ENCODE measurements at places on chromosomes 5 and 9.

DNA sequence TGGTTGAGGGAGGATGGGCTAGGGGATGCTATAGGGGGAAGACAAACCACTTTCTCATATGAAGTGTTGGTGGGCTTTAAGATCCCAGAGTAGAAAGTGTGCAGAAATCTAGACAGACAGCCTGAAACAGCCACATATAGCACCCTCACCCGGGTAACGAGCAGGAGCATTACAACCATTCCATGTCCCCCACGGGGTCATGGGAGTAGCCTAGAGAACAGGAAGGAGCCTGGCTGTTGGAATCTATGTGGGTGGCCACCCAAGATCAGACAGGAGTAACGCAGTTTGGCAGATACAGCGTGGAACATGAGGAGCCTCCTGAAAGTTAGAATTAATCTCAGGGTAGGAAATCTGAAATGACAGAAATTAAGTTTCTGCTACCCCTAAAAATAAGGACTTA is 146.1 kb upstream of the RAI14 start:
- no peak for DNase-seq

DNA sequence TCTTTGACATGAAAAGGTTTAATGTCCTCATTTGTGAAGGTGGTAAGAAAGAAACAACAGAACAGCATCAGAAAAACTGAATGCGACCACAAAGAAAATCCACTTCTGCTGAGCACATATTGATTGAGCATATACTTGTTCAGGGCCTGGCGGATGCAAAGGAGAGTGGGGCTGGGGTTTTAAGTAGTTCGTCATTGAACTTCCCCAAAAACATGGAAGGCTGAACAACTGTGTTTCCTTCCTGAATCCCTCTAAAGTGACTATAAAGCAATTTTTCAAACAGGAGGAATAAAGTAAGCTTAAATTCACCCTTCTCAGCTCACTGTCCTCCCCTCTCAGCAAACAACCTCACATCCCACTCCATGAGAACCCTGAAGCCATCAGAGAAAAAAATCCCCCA is 262.9 kb downstream of the AGTPBP1 start:
- no peak for DNase-seq

DNA sequence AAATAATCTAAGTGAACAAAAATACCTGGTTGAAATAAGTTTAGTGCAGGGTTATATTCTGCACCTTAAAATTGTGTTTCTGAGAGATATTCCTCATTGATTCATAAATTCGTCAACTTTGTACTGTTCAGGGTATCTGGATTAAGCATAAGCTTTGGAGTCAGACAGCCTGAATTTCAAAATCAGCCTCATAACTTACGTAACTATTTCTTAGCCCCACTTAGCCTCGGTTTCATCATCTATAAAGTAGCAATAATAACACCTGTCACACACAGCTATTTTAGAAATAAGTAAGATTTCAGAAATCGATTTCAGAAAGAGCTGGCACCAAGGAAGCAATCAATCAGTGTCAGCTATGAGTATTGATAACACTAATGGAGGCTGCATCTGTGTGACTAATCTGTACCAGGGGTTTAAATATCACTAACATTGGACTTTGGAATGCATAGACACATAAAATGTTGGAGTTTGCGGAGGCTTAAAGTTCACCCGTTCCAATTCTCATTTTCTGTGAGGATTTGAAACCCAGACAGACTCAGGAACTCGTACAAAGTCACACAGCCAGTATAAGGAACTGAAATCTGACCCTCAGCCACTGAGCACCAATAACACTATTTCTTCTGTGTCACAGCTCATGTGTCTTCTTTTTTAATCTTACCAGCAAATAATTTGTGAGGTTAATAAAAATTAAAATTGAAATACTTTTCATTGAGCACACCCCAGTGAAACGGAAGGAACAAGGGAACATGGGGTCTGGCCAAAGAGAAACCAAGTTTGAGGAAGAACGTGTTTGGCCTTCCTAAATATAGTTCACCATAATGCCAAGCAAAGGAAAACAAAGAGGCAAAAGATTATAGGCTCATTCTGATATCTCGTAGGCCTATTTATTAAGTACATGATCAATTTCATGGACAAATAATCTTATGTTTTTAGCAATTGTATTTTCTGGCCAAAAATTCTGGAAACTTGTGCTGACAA is 194.4 kb upstream of the PTGER4 start:
- DNase-seq = no peak

DNA sequence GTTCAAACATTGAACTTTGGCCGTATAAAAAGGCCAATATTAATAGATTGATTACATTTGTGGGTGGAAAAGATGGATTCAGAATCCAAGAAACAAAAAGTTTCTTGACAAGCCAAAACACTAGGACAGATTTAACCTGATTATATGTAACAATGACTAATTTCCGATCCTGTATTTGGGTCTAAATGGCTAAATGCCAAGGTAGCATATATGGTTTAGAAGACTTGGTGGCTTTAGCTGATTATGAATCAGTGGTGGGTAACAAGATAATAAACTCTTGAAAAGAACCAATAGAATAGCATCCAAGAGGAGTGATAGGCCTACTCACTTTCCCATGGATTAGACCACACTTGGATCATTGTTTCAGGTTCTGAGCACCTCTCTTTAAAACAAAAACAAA is 21.8 kb upstream of the ANP32B start:
- no peak for DNase-seq

DNA sequence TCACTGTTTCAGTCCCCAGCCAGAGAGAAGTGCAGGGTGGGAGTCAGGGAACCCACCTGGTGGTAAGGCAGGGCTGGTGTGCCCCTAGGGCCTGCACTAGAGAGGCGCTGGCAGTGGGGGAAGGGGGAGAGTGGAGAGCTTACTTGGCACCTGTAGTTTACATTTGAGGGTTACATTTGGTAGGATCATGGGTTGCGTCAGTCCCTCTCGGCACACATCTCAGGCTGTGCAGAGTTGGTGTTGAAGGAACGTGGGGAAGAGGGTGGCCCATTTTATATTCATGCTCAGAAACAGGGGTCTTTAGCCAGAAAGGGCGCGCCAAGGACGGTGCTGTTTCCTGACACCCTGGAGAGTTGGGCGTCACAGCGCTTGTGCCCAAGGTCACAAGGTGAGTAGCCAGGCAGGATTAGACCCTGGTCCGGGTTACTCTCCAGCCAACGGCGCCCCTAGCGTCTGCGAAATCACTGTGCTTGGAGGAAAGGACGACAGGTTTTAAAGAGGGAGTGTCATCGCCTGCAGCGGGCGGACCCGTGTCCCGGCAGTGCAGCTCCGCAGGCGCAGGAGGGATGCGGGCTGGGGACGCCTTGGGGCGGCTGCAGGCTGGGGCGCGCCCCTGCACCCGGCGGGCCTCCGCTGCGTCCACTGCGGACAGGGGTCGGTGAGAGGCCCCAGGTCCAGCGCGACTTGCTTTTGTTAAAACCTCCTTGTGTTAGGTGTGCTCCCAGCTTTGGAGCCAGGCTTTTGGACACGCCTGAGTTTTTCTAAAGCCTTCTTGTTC is 272.6 kb downstream of the FANCC start:
- DNase-seq = no peak

DNA sequence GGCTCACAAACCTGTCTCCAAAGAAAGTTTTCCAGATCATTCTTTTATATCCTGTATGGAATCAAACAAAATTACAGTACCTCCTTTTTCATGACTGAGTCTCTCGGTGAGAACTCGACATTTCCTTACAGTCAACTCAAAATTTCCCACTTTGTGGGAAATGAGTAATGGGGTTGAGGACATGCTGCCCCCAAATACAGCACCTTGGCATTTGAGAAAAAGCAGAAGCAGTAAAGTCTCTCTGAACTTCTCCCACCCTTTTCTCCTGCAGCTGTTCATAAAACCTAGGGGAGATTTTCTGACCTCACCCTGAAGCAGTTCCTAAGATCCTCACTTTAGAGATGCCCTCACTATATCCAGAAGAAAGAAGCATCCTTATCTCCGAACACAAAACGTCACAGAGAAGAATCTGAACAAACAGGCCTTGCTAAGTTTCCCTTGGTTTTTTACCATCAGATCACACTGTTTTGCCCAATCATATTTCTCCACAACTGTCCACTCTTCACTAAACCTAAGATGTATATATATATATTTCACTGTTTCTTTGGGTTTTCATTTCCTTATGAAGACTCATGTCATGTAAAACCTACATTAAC is 96.1 kb upstream of the APC start:
- DNase-seq = no peak

DNA sequence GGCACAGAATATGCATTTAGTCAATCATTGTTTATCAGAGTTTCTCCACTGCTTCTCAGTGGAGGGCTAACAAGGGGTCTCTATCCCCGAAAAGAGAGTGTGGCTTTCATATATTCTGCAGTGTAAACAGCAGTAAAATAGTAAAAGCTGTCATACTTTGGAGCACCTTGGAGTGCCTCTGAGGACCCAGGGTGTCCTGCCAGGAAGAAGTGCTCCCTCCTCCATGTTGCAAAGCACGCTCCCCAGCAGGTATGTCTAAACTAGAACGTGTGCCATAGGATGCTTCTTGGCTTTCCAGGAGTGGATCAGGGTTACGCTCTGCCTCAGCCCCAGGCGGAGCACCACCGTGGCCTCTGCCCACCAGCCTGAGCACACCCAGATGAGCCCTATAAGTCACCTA is 8.5 kb upstream of the TJP2 start:
- DNase-seq = no peak

DNA sequence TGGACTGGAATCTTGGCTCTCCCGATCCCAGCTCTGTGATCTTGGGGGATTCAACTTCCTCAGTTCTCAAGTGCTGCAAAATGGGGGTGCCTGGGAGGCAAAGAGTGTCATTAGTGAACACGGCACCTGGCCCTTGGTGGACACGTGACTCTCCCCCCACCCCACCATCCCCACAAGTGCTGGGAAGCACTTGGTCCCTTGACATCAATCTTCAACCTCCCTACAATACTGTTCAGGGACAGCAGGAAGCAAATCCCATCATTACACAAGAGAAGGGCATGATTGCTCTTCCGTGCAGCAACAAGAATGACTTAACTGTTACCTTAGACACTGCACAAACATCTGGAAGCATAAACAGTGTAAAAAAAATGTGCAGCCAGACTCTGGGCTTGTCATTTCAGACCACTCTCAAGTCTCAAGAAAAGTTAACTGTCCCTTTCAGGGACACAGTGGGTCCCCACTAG is 61.4 kb downstream of the PSMB7 start:
- DNase-seq = no peak

GRCh38 chr5:96595300-96596090 is 66.7 kb upstream of the CAST start:
- no peak for DNase-seq

DNA sequence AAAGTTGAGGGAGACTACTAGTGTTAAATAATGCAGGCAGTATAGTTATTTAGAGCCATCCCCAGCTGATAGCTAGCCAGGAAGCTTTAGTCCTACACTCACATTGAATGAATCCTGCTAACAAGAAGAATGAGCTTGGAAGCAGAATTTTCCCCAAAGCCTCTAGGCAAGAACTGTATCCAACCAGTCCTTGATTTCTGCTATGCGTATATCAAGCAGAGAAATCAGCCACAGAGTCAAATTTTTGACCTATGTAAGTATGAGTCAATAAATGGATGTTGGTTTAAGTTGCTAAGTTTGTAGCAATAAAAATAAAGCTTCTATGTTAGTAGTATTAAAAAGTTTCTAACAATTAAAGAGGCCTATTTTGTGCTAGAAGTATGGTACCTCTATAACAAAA is 672.1 kb upstream of the CHD1 start:
- no peak for DNase-seq

- DNase-seq = no peak
Observed at GRCh38 chr9:125255781-125256391, 5.7 kb upstream of the GAPVD1 start.

GRCh38 chr9:136516191-136516654 is 29.6 kb downstream of the NOTCH1 start:
- DNase-seq = no peak

GRCh38 chr9:135416664-135417290 is 62.8 kb upstream of the PPP1R26 start:
- DNase-seq = no peak

DNA sequence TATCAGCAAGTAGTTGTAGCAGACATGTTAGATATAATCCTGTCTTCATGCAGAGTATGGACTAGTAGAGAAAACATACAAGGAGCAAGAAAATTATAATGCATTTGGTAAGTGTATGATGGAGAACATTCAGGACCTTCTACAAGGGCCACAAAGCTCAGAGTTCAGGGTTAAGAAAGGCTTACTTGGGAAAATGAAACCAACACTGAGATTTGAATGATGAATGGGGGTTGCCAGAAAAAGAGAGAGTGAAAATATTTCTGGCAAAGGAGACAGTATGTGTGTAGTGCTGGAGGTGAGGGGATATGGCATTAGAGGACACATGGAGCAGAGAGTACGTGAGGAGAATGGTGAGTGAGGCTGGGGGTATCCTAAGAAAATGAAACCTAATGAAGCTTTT is 169.8 kb upstream of the STK32A start:
- no peak for DNase-seq

DNA sequence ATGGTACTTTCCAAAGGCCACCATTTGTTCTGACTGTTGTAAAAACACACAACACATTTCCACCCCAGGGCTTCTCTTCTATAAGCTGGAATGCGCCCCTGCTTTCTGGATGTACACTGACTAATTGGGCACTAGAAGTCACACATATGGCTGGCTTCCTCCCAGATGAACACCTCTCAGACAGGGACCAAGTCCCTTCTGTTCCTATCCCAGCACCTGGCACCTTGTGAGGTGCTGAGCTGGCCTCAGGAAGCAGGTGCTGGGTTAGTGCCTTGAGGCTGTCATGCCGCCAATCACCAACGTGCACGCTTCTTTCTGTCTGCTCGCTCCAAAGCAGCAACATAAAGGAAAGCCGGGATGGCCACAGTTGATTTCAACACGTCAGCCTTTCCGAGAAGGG is 93.2 kb downstream of the FSTL4 start:
- no peak for DNase-seq

- no peak for DNase-seq
Observed at GRCh38 chr9:8096091-8096490, 296.5 kb upstream of the DMAC1 start.

DNA sequence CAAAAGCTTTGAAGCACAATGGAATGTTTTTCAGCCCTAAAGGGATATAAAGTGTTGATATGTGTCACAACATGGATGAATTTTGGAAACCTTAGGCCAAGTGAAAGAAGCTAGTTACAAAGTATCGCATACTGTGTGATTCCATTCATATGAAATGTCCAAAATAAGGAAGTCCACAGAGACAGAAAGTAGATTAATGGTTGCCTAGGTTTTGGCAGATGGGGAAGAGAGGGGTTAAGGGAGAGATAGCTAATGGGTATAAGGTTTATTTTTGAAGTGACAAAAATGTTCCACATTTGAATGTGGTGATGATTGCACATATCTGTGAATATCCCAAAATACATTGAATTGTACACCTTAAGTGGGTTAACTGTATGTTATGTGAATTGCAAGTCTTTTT is 57.5 kb upstream of the MCCC2 start:
- DNase-seq = no peak

Data from T-cell (primary cell).